ENCODE measurements at places on chromosomes 11 and 22. TPM values are rescaled to one million over a fixed set of nuclear protein-coding genes. Genes with fewer than 3 reads are reported as not detected.

DNA sequence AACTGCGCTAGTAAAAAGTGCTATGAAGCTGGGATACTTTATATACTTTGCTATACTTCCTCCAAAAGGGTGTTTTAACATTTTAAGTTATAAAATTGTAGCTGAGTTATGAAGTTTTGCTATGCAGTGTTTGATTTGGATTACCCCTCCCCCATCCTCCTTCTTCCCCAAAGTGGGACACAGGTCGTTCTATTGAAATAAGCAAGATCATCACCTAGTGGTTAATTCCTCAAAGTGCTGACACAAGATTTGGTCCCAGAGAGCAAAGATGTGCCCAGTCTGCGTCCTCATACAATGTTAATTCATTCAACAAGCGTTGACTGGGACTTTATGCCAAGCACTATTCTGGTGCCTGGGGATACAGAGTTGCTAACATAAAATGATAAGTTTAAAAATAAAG lies 78.5 kb downstream of the SPON1 start:
- H3K27me3 ChIP-seq = no peaks in the 10 kb centered on the region
- no peak overlapping the region for H3K4me3 ChIP-seq
- H3K27ac ChIP-seq = no peak overlapping the region
- DNase-seq = no peak
- no peaks in the 10 kb centered on the region for H3K36me3 ChIP-seq

DNA sequence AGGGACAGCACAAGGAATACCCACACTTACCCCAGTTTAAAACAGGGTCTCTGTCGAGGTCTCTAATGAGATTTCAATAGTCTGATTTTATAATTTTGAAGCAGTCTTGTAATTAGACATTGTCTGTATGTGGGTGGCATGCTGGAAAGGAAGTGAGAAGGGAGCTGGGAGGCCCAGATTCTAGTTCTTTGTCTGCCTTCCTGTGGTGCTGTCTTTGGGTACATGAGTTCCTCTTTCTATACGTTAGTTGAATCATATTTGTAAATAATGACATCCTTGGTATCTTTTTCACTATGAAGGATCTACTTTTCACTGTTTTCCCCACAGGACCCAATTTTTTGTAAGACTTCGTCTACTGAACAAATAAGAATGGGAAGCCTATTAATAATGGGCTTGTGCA lies 42.0 kb upstream of the TENM4 start:
- peaks cover 14% of the 10 kb centered on the region for H3K4me1 ChIP-seq
- no peak overlapping the region for H3K4me3 ChIP-seq
- H3K36me3 ChIP-seq = no peaks in the 10 kb centered on the region
- H3K27me3 ChIP-seq = no peaks in the 10 kb centered on the region
- no peak overlapping the region for H3K27ac ChIP-seq

The C2CD2L gene
- 3.3 TPM for total RNA-seq

GRCh38 chr11:131486937-131487635 lies 116.7 kb downstream of the NTM start:
- no peak for DNase-seq
- no peak overlapping the region for H3K27ac ChIP-seq
- no peaks in the 10 kb centered on the region for H3K4me1 ChIP-seq
- H3K36me3 ChIP-seq = no peaks in the 10 kb centered on the region
- H3K27me3 ChIP-seq = no peaks in the 10 kb centered on the region
- H3K4me3 ChIP-seq = no peak overlapping the region

GRCh38 chr11:77557553-77557952 lies 32.2 kb upstream of the AQP11 start:
- DNase-seq = peak; percentile 19
- no peak overlapping the region for H3K27ac ChIP-seq
- H3K36me3 ChIP-seq = no peaks in the 10 kb centered on the region
- H3K27me3 ChIP-seq = no peaks in the 10 kb centered on the region

The TMEM86A gene
- total RNA-seq = 1.7 TPM

The PTPRCAP gene
- 1.4 TPM for total RNA-seq

GRCh38 chr11:124832571-124832970 lies 32.4 kb upstream of the MSANTD2 start:
- peaks cover 8% of the 10 kb centered on the region for H3K27me3 ChIP-seq
- H3K27ac ChIP-seq = no peak overlapping the region
- H3K4me1 ChIP-seq = no peaks in the 10 kb centered on the region
- DNase-seq = no peak

Data from H1 (cell line).